CD4-positive, alpha-beta T cell treated with Interleukin-6 for 4 hours (primary cell): ENCODE measurements at places on chromosomes 6 and 20.

- DNase-seq = no peak
Observed at GRCh38 chr6:116564311-116564710, 7.0 kb upstream of the RWDD1 start.

- DNase-seq = no peak
Observed at GRCh38 chr20:51811042-51811355, 8.7 kb upstream of the SALL4 start.

- peak; percentile 65 for DNase-seq
Observed at GRCh38 chr6:52390361-52390727, 28.4 kb downstream of the PAQR8 start.

DNA sequence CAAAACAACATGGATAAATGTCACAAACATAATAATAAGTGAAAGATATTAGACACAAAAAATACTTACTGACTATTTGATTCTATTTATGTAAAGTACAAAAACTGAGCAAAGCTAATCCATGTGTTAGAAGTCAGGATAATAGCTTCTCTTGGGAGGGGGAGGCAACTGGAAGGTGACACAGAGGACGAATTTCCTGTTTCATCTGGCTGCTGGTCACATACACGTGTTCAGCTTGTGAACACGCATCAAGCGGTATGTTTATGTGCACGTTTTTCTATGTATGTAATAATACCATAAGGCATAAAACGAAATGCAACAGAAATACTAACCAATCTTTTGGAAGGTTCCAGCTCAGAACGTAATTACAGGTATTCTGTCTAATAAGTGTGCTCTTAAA is 54.3 kb downstream of the MKKS start:
- DNase-seq = no peak

GRCh38 chr20:4894981-4895381 is 106.3 kb downstream of the SLC23A2 start:
- DNase-seq = no peak
